Fibroblast of skin of right quadriceps (primary cell): ENCODE measurements at places on chromosomes 4 and X.

GRCh38 chr4:165101641-165102040 is 11.0 kb downstream of the TMEM192 start:
- DNase-seq: no peak

GRCh38 chr4:9924750-9925149 is 96.5 kb downstream of the SLC2A9 start:
- no peak for DNase-seq

DNA sequence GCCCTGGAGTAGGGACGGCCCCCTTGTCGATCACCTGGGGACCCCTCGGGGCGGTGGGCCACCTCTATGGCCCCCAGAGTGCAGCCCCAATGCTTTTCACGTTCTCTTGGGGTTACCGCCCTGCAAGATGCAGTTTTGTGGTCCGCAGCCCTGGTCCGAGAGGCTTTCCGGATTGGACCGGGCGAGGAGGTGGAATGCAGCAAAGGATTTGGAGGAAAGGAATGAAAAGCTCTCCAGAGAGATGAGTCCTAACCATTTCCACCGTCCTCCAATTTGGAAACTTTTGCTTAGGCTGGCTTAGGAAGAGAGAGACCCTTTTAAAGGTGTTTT is 601 bp downstream of the SLC25A43 start:
- peak; percentile 34 for DNase-seq

- DNase-seq: no peak
Measured at GRCh38 chr4:77990904-77991358, 66.2 kb upstream of the FRAS1 start.

DNA sequence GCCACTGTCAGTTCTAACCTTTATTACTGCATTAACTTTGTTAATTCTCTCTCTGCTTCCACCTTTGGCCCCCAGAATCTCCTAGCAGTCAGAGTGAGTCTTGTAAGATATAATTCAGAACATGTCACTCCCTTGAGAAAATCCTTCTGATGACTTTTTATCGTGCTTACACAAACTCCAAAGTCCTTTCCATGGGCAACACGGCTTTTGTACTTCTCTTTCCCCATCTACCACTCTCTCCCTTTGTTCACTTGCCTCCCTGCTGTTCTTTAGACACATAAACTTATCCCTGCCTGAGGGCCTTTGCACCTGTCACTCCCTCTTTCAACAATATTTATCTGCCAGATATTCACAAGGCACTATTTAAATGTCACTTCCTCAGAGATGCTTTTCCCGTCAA is 64.8 kb downstream of the MAOB start:
- no peak for DNase-seq

DNA sequence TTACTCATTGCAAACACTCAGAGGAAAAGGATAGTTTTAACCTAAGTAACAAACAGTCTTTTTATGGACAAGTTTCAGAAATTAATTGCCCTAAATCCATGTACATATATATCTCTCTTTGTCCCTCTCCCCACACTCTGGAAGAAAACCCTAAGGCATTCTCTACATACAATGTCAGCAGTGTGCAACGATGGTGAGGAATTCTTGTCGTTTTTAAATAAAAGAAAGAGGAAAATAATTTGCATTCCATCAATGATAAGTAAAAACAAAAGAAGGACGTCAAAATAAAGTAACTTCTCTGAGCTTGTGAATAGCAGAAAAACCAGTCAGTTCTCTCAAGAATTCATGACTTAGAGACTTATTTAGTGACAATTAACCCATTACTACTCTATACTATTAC is 550.5 kb upstream of the DIPK2B start:
- DNase-seq: peak; percentile 1

DNA sequence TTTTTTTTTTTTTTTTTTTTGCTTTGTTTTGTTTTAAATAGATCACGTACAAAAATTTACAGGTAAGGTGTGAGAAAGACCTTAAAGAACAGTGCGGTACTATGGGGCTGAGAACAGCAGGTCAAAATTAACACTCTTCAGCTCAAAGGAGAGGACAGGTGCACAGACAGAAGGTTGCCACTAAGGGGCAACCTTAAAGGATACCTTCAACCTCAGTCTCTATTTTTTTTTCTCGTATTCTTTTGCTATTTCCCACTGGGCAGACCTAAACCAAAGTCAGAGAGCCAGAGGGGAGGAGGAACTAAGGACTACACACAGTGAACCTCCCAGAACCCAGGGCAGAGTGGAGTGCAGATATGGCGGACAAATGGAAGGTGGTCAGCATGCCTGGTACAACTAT is 1984.3 kb upstream of the IGFBP7 start:
- DNase-seq: no peak

GRCh38 chr4:94378047-94378446 is 35.4 kb upstream of the HPGDS start:
- DNase-seq: no peak

DNA sequence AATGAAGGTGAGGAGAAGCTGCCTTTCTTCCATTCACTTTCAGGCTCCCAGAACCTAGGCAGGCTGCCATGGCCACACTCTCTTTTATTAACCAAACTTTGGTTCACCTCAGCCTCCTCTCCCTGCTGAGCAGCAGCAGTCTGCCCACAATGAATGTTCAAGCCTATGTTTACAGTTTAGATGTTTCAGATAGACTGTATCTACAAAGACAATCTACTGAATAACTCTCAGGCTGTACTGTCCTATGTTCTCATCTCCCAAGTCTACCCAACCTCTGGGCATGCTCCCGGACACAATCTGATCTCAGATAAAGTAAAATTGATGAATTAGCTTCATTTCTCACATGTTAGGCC is 59.2 kb upstream of the TMEM164 start:
- no peak for DNase-seq

GRCh38 chrX:70141373-70141772 is 8.1 kb downstream of the IGBP1 start:
- DNase-seq: no peak

DNA sequence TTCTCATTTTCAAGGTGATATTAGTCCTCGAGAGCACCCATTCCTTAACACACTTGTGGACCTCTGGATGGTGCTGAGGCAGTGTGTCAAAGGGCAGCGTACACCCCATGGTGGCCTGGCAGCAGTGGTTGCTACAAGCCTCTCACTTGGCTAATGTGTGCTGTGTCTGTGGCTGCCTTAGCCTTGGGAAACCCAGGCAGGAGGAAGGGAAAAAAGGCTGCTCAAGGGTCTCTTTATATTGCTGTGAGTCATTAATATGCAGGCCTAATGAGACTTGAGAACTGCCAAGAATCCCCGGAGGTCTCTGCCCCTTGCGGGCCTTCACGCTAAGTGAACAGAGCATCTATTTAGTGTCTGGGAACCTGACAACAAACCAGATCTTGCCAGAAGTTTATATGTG is 7.0 kb downstream of the PCDH10 start:
- no peak for DNase-seq

DNA sequence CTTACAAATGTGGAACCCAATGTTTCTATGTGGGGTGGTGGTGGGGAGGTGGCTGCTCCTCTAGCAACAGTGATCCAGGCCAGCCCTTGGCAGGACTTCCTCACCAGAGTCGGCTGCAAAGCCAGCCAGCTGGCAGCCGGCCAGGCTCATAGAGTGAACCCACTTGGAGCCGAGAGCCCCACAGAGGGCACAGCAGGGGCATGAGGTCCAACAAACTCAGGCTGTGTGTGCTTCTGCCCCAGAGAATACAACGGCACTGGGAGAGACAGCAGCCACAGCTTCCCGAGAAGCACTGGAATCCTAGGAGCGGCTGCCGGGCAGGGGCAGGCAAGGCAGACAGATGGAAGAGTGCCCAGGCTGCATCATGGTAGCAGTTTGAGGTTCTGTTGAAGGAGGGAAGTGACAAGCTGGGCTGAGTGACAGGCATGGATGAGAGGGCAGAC is 23.5 kb upstream of the SOWAHD start:
- no peak for DNase-seq

GRCh38 chr4:66852843-66853242 is 692.5 kb downstream of the CENPC start:
- no peak for DNase-seq

- no peak for DNase-seq
Measured at GRCh38 chr4:135382280-135382959, 1180.8 kb upstream of the PABPC4L start.

DNA sequence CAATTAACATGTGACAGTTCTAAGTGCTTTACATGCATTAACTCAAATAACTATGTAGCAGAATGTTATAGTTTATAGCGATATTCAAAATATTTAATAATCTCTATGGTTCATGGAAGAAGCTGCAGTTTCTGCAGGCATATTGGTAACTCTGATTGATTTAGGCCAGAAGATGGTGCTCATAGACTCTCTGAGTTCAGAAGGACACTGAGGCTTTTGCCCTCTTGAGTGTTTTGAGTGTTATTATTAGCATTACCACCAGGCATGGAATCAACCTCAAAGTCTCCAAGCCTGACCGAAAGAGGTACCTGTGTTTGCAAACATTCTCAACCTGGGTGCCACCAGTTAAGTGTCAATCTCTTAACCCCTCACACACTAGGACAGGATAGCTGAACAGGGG is 792.3 kb upstream of the PCDH7 start:
- no peak for DNase-seq

DNA sequence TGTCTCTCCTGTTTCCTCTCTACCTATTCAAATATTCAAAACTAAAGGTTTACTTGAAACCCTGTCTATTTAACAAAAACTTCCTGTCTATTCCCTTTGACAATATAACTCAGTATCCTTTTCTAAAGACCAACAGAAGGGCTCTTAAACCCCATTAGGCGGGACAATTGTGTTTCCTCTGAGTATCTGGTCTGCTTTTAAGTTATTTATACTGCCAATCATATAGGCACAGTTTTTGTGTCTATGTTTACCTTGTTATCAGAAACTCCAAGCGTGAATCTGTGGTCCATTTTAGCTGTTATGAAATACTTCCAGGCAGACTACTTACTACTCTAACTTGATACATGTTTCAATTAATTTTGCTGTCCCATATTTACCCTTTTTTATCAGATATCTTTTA is 350.0 kb upstream of the CTSO start:
- DNase-seq: no peak

DNA sequence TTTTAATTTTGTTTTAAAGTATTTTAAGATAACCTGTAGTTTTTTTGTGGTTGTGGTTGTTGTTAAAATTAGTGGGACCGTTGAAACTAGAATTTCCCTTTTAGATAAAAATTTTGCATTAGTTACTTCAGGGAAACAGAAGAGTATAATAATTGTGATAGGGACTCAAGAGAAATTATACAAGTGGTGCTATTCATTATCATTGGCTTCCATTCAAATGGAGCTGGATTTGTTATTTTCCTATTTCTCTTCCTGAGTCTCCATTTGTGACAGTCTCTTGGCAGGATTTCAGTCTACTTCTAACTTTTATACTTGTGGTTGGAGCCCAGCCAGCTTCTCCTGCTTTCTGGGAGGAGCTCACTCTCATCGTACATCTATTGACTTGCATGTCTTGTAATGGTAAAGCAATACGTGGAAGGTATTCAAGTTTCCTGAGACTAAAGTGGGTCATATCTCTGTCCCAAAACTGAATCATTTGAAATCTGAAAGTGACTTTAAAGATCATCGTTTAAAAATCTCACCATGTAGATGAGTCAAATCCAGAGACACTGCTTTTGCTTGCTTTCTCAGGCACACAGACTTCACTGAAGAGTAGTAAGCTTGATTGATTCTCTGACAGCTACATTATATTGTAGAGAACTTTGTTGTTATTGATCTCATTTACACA is 155.8 kb downstream of the RPA4 start:
- DNase-seq: peak; percentile 42

DNA sequence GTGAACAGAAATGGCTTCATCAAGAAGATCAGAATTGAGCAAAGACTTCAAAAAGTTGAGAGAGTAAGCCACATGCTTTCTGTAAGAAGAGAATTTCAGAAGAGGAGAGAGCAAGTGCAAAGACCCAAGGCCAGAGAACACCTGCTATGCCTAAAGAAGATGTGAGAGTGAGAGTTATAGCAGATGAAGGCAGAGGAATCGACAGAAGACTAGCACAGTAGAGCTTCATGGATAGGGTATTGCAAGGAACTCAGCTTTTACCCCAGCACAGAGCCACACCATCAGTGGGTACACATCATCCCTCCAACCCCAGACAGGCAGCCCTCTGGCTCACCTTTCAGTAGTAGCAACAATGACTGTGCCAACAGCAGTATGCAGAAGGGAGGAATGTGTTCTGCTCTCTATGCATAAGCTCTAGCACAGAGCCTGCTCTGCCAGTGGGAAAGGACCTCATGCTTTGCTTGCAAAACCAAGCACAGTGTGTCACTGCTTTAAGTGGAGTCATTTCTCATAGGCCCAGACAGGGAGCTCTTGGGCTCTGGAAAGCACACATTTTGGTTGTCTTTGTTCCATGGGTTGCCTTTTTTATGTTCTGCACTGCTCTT is 318.6 kb downstream of the NAF1 start:
- DNase-seq: no peak

DNA sequence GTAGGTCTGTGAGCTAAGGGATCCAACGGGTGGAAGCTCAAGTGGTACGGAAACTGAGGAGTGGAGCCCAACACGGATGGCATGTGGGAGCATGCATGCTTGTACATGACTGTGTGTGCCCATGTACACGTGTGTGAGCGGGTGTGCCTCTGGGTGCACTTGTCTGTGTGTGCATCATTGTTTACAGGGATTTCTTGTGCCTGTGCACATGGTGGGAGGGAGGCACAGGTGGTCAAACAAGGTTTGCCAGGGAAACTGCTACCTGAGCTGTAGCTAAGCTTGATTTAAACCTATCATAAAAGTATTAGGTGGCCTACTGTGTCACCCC is 122.5 kb upstream of the MAMLD1 start:
- DNase-seq: no peak

GRCh38 chr4:121050300-121050699 is 22.0 kb downstream of the NDNF start:
- no peak for DNase-seq

DNA sequence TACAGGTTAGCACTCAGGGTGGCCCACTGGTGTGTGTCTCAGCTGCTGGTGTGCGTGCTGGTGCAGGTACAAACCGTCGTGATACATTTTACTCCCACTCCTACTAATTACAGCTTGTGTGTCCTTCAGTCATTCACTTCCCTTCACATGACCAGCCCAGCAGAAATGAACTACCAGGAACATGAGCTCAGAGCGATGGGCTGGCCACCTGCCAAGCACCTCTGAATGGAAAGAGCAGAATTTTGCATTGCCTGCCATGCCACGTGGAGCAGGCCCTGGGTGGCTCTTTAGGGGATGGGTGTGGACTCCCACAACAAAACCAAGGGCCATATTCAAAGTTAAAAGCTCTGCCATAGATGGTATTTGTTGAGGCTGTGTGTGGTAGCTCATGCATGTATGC is 58.9 kb upstream of the PGM2 start:
- peak; percentile 49 for DNase-seq

GRCh38 chr4:1619151-1619672 is 64.9 kb downstream of the FAM53A start:
- no peak for DNase-seq

GRCh38 chr4:70594196-70594595 is 2.1 kb downstream of the AMBN start:
- DNase-seq: no peak

DNA sequence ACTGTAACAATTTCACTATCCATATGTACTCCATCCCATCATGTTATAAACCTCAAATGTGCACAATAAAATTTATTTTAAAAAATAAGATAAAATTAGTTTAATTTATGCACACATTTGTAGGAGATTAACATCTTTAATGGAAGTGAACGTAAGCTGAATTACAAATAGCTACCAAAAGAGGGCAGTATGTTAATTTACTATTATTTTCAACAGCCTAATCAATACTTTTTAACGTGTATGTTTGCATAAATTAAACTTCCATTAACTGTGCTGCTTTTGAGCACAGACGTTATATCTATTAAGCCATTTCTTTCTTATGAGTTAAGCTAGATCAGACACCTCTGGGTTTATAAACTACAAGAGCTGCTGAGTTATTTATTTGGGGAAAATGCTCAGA is 56.5 kb upstream of the PHKA2 start:
- DNase-seq: no peak
